ENCODE measurements at places on chromosomes 5 and 9.

- no peak for DNase-seq
These were observed 28.4 kb upstream of the GADD45G start for GRCh38 chr9:89576404-89576839.

GRCh38 chr9:110788871-110789270 is 120.3 kb downstream of the MUSK start:
- no peak for DNase-seq

GRCh38 chr9:126051446-126052130 is 275.0 kb upstream of the MVB12B start:
- DNase-seq = no peak

- no peak for DNase-seq
These were observed 151.8 kb downstream of the OLFM1 start for GRCh38 chr9:135239100-135239768.
